Suppressor macrophage (primary cell): ENCODE measurements at places on chromosomes 11 and 22.
A peak's percentile ranks its signal among the peaks of the same experiment; 100 is the strongest.

DNA sequence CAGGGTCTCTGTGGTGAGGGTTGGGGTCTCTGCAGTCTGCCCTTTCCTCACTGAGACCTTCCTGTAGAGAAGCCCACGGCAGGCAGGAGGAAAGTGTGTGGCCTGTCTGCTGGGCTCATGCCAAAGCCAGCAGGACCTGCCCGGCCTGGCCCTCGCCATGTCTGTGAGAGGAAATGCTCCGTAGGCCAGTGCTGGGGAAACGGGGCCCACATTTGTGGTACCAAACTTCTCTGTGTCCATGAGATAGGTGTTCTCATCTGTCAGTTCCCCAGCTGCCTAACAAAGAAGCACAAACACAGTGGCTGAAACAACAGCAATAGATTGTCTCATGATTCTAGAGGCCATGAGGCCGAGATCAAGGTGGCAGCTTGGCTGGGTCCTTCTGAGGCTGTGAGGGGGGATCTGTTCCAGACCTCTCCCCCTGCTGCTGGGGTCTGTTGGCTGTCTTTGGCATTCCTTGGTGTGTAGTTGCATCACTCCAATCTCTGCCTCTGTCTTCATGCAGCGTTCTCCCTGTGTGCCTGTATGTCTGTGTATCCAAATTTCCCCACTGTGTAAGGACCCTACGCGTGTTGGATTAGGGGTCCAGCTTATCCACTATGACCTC is 772.5 kb downstream of the TBC1D22A start:
- DNase-seq, result no peak

DNA sequence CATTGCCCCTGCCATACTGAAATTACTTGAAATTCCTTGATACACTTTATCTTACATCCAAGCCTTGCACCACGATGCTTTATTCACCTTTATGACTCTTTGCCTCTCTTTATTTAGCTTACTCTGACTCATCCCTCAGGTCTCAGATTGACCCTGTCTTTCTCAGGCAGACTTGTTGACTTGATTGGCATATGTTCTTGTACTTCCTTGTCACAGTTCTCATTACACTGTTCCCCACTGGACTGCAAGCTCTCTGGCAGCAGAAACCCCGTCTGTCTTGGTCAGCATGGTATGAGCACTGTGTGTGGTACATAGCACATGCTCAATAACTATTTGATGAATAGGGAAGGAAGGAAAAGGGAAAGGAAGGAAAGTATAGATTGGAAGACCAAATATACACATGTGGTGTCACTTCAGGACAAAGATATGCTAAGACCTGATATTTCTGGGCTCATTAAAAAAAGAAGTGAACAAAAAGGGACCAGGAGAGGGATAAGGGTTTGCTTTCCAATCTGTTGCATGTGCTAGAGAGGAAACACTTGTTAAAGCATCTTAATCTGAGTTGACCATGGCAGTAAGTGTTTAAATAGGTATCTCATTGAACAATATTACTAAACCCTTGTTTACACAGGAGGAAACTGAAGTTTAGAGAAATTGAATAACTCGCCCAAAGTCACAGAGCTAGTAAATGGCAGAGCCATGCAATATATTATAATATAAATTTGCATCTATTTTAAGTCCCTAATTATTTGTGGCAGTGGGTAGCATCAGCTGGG is 7.2 kb downstream of the LYVE1 start:
- no peak for DNase-seq

GRCh38 chr11:7186190-7186589 is 65.5 kb upstream of the SYT9 start:
- DNase-seq, result no peak

- peak; percentile 82 for DNase-seq
Measured at GRCh38 chr11:118088531-118088930, 1.8 kb upstream of the SMIM35 start.

DNA sequence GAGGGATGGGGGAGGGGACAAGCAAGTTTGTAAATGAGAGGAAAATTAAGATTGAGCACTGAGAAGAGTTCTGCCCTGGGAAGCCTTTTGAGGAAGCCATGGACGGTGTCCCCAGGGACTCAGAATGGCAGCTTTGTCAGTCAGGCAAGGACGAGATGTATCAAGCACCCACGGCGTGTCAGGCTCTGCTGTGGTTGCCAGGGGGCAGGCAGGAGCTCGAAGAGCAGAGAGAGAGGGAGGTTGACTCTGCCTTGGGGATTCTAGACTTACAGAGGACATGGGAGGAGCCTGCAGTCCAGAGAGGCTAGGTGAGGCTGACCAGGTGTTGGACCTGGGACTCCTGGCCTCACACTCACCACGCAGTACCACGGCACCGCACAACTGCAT is 29.1 kb upstream of the SYT7 start:
- peak; percentile 46 for DNase-seq

GRCh38 chr11:17629113-17629512 is 82.1 kb downstream of the OTOG start:
- no peak for DNase-seq

GRCh38 chr11:73598719-73599379 is 937 bp upstream of the FAM168A start:
- DNase-seq, result no peak

DNA sequence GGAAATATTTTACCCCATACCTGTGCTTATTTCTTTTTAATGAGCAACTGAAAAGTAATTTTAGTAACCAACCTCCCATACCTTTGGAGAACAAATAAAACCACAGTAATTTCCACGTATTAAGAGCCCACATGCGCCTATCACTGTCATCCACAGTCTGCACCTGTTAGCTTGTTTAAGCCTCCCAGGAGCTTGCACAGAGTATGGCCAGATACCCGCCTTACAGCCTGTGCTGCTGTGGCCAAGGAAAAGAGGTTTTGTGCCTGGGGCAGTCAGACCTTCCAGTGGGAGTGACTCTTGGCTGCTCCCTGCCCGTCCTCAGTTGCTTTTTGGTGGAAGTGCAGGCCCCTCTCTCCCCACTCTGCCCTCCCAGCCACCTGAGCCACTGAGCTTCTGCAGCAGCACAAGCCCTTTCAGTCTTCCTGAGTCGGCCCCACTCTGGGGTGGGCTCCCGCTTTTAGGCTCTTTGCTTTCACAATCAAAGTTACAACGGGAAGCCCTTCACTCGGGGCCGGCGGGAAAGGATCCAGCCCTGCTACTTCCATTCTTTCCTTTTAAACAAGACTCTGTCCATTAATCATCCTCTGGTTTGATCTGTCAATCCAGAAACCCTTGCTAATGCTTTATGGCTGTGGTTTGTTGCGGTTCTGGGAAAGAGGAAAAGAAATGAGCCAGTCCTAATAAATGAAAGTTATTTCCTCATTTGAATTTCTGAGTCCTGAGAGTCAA is 308.8 kb downstream of the TBC1D22A start:
- DNase-seq, result peak; percentile 15
